ENCODE measurements at places on chromosomes 16 and 17. TPM values are rescaled to one million over a fixed set of nuclear protein-coding genes. Genes with fewer than 3 reads are reported as not detected.

The KRTAP2-4 gene
- not detected for total RNA-seq

- DNase-seq = no peak
Observed at GRCh38 chr16:8722025-8722348, 47.6 kb downstream of the ABAT start.

The TM4SF5 gene
- total RNA-seq = not detected

- no peak for DNase-seq
Observed at GRCh38 chr17:32342603-32343325, 791 bp upstream of the C17orf75 start.

The KREMEN2 gene
- total RNA-seq = 0.18 TPM

The TNK1 gene
- total RNA-seq = 2.1 TPM

GRCh38 chr17:78842881-78843565, 2.4 kb upstream of the USP36 start:
- DNase-seq = peak; percentile 79

GRCh38 chr17:62666801-62667591, 39.5 kb downstream of the MRC2 start:
- DNase-seq = no peak

DNA sequence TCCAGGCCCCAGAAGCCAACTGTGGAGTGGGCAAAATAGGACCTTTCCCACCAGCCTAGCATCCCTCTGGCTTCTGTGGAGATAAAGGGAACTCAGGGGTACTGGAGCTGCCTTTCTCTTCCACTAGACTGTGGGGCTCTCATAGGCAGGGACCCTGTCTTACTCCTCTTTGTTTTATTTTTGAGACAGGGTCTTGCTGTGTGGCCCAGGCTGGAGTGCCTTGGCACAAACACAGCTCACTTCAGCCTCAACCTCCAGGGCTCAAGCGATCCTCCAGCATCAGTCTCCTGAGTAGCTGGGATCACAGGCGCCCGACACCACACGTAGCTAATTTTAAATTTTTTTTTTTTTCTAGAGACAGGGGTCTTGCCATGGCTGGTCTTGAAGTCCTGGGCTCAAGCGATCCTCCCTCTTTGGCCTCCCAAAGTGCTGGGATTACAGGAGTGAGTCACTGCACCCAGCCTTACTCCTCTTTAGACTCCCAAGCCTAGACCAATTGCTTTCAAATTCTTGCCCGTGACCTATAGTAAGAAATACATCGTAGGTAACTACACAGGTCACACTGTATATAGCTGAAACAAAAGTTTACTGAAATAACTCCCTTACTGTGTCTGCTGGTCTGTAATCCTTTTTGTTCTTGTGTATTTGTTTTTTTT, 2.6 kb downstream of the RAI1 start:
- DNase-seq = no peak
